ENCODE measurements at places on chromosomes 5 and 9.

GRCh38 chr5:135955525-135955924 is 742 bp upstream of the LECT2 start:
- no peak for DNase-seq

GRCh38 chr5:89728750-89729149 is 680.8 kb downstream of the CETN3 start:
- no peak for DNase-seq

- no peak for DNase-seq
Observed at GRCh38 chr5:21784487-21784886, 1068.7 kb downstream of the CDH12 start.

- DNase-seq = no peak
Observed at GRCh38 chr5:36535859-36536615, 70.4 kb upstream of the SLC1A3 start.

GRCh38 chr5:147507480-147508126 is 2.3 kb downstream of the DPYSL3 start:
- no peak for DNase-seq

- no peak for DNase-seq
Observed at GRCh38 chr9:95468791-95469190, 48.0 kb downstream of the PTCH1 start.

DNA sequence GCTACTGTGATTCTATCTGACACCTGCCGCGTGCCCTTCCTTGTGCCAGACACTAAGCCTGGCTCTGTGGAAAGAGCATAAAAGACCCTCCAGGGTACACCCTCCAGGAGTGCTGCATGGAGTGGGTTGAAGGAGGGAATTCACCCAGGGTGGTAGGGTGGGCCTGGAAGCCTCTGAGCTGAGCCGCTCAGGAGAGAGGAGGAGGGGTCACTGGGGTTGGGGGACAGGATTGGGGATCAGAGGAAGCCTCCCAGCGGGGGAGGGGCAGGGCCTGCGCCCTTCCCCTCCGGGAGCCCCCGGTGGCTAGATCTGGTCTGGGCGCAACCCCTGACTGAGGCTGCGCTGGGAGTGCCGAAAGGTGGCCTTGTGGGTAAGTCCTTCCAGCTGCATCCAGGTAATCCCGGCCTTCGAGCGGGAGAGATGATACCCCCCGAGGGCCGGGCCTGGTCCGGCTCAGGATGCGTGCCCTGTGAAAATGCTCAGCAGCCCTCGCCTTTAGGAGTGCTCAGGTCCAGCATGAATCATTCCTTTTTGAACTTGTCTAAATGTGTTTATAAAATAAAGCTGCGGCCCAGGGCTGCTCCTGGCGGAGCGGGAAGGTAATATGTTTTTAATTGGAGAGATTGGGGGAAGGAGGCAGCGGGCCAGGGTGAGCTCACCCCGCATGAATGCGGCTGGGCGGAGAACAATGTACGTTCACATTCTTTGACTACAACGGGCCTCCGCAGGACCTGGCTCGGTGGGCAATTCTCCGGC is 118.1 kb upstream of the SMIM23 start:
- no peak for DNase-seq

DNA sequence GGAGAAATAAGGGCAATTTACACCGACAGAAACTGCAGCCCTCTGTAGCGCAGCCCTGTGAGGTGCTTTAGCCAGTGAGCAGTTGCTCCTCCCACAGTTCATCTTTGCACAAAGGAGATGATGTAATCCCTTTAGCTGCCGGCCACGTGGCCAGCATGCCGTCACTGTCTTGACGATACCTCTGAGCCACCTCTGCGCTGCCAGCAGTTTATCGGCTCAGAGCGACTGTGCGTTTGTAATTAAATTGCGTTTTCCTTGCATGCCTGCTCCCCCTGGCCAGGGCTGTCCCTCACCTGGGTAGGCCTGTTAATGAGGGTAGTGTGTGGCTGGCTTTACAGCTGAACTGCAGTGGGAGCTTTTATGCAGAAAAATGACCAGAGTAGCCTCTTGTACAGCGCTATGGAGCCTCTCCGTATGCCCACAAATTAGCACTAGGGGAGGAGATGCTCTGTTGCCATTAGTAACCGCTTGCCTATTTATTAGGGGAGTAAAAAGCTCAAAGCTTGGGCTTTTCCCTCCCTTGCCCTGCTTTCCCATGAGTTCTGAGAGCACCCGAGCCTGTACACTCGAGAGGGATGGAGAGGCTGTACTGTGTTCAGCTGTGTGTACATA is 107.0 kb downstream of the TRIO start:
- no peak for DNase-seq
